CD4-positive, alpha-beta memory T cell (primary cell): ENCODE measurements at places on chromosomes 16 and 17.

- no peak for DNase-seq
These were observed 16.8 kb downstream of the CHP2 start for GRCh38 chr16:23771642-23772041.

GRCh38 chr17:64005734-64006167 is 7.6 kb downstream of the PRR29 start:
- DNase-seq, result no peak

DNA sequence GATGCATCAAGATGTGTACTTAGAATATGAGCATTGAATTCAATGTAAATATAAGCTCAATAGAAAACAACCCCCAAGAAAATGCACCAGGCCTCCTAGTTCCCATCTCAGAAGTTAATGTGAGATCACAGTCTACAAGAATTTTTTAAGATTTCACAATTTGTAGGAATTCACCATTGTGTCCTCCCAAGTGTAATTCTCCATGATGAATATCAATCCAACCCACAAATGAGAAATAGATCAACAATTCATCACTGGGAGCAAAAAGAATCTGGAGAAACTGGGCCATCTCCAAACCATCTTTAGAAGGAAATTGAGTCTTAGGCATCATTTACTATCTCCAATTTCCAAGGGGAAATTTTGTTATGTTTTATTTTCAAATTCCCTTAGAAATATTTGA is 310.5 kb upstream of the GOT2 start:
- DNase-seq, result no peak

DNA sequence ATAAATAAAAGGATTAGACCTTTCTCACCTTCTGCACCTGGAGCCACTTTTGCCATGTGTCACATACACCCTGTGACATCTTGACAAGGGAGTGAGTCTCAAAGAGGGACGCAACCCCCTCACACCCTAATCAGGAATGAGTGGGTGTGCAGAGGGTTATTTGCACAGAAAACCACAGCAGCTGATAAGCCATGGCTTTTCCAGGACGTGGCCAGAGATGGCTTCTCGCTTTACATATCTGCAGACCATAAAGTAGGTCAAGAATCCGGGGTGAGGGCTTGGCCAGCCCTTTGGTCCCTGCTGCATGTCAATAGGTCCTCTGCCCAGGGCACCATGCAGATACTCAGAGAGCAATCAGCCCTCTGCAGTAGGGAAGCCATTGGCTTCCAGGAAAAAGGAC is 2.4 kb upstream of the CD300LF start:
- no peak for DNase-seq

DNA sequence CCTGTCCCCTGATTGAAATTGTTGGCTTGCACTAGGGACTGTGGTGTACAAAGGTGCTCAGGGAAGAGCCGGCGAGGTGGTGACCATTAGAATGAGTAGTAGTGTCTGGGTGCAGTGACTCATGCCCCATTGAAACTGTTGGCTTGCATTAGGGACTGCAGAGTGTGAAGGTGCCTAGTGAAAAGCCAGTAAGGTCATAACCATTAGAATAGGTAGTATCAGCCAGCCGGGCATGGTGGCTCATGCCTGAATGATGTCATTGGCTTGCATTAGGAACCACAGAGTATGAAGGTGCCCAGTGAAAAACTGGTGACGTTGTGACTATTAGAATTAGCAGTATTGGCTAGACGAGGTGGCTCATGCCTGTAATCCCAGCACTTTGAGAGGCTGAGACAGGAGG is 78.9 kb downstream of the ABCC6 start:
- no peak for DNase-seq

- DNase-seq, result no peak
These were observed 18.0 kb downstream of the APOH start for GRCh38 chr17:66211047-66211810.
